Lower leg skin (tissue), 4 donors: ENCODE measurements at places on chromosomes 3 and 15.

GRCh38 chr3:127750226-127751031, 71.9 kb downstream of the MGLL start:
- DNase-seq: no peak

DNA sequence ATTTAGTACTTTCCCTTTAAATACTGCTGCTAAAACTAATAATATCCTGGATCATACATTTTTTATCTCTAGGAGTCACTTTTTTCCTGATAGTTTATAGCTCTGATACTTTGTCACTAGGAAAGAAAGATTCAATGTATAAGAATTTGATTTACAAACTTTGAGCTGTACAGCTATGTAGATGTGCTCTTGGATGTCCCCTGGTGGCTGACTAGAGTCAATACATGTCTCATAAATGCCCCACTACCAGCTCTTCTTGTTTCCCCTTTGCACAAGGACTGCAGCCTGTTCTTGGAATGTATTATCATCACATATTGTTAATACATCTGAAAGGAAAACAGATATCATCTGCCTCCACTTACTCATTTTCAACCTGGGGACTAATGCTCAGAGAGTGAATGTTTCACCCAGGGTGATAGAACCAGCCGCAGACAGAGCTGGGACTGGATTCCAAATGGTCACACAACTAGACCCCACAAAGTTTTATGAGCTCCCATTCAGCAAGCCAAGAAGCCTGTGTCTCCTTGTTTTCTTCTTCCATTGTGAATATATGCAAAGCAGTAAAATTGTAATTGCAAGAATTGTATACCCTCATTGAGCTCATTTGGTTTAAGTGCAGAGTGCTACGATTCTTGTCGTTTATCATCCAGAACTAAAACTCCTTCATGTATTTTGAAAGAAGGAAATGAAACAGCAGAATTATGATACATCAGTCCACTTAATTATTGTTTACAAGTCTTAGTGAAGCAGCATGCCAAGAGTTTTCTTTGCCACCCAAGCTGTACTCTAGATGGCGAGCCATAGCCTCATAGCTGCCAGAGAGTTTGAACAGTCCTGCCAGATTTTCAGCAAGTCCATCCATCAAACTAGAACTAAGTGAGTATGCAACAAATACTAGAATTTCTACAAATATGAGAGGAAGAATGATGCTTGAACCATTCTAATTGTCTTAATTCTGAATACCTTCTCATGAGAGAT, 261.6 kb upstream of the LMCD1 start:
- no peak for DNase-seq

GRCh38 chr3:176155012-176155411, 1042.3 kb downstream of the TBL1XR1 start:
- no peak for DNase-seq

DNA sequence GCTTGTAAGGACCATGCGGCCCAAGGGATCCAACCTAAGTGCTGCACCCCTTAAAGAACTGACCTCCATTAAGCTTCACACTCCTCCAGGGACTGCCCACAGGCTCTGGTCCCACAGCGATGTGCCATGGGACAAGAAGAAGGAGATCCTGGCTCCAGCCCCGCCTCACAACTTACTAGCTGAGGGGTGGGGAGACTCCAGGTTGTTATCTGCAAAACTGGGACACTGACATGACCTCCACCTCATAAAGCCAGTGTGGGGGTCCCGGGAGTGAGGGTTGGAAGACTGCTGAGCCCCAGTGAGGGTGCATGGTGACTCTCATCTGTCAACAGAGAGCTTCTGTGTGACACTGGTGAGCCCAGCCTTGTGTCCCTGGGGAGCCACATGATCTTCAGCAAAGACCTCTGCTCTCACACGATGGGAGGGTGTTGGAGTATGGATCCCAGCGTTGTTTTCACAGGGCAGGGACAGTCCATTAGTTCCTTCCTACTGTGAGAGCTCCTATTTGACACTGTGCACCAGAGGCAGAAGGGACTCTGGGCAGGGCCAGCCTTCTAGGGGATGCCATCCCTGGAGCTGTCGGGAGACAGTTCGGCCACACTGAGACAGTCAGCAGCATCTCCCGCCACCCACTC, 26.7 kb downstream of the EAF1 start:
- peak; percentile 73 for DNase-seq

- peak; percentile 68 for DNase-seq
Measured at GRCh38 chr3:11569156-11569741, 74.5 kb downstream of the VGLL4 start.

DNA sequence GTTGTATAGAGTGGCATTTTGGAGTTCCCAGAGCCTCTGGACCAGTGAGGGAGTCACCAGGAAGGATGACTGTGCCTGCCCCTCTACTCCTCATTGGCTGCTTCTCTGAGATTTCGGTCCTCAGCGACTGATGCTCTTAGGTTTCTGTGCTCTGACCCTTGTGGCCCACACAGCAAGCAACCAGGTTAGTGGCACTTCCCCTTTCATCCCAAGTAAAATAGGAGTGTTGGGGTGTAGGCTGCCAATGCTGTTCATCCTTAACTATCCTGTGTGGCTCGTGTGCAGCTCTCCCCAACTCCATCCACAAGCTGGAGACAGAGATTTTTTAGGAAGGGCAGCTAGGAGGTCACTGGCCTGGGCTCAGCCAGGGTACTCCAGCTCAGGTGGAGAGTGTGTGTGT, 21.3 kb downstream of the PRR23A start:
- DNase-seq: no peak

DNA sequence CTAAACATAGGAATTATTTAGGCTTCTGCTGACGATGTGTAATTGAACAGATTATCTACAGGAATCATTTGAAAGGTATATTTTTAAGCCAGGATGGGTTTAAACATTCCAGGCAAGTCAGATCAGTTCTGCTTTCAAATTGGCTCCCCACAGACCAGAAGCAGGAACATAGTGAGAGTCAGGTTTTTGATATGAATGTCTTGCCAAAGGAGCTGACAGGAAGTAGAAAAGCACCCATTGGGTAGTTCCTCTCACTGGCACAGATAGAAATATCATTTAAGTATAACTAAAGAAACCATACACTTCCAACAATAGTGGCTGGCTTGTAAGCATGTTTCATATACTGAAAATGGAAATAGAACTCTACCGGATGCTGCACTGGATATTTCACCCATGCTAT, 95.2 kb downstream of the CLDN1 start:
- DNase-seq: no peak

DNA sequence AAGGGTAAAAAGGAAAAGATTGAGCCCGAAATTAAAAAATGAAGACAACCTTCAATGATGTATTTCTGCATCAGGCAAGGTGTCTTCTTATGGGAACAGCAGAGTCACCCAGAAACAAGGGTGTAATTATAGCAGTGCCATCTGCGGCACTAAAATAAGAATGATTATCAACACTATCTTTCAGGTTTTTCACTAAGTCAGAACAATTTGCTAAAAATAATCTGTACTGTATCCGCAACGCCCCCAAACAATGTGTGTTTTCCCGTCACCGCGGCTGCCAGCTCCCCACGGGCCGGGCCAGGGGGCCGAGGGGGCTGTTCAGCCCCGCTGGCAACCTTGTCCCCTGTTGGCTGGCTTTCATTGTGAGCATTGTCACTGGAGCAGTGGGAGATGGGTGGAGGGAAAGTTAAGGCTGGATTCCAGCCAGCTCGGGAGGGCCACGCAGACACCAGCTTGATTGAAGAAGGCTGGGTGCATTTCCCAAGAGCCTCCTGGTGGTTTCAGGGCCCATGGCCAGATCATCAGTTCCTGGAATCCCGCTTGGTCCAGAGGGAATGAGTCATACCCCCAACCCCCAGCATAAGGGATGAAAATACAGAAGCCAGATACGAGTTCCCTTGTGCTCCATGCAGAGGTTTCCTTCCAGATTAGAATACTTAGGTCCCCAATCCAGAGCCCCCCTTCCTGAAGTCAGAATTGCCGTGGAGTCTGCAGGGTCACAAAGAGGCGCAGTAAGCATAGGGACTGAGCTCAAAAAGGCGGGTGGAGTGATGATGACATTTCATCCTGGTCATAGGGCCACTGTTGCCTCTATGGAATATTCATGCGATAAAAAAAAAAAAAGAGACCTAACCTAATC, 90.2 kb upstream of the KLF13 start:
- peak; percentile 73 for DNase-seq

- DNase-seq: peak; percentile 15
Measured at GRCh38 chr3:53668872-53669271, 174.5 kb downstream of the CACNA1D start.

DNA sequence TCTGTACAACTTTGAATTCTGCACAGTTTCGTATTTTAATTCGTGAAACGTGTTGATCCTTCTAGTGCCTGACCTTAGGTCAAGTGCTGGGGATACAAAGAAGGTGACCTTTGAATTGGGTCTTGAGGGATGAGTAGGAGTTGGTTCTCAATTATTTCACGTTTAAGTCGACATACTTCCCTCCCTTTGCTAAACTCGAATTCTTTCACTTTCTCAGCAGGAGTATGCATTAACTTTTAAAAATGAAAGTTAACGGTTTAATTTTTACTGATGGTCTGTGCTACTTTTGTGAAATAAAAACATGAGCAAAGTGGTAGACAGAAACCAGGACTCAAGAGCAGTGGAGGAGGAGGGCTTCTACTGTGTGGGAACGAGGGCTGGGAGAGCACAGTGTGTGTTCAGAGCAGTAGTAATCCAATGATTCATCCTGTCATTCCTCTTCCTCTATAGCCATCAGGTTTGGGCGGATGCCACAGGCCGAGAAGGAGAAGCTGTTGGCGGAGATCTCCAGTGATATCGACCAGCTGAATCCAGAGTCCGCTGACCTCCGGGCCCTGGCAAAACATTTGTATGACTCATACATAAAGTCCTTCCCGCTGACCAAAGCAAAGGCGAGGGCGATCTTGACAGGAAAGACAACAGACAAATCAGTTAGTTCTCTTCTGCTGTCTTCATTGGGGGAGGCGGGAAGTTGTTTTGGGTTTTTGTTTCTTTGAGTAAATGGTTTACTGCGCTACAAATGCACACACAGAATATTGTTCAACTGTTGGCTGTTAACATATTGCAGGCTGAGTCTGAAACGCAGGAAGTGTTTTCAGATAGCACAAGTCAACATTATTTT, 78.6 kb upstream of the TSEN2 start:
- DNase-seq: peak; percentile 80

GRCh38 chr3:69288161-69288895, 97.6 kb downstream of the FRMD4B start:
- no peak for DNase-seq

GRCh38 chr3:78130741-78131290, 1090.9 kb downstream of the ROBO2 start:
- no peak for DNase-seq

DNA sequence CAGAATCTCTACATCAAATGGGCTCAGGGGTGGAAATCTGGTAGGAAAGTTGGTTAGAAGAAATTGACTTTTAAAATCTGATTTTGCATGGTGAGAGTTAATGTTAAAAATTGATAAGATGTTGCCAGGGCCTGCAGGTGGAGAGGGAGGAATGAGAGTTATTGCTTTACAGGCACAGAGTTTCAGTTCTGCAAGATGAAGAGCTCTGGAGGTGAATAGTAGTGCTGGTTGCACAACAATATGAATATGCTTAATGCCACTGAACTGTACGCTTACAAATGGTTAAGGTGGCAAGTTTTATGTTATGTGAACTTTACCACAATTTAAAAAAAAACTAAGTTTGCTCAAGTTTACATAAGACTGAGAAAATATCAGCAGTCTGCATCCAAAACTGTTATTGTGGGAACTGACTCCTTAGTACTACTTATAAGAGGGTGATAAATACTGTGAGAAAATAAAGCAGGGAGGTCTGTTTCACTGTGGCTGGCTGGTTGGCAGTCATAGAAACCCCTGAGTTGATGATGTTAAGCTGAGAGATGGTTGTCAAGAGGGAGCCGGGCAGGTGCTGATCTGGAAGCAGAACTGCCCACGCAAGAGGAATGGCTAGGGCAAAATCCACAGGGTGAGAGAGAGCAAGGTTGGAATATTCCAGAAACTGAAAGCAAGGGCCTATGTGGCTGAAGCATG, 144.9 kb downstream of the EDEM1 start:
- DNase-seq: no peak

GRCh38 chr3:17752876-17753631, 10.6 kb upstream of the TBC1D5 start:
- DNase-seq: no peak

GRCh38 chr15:74209560-74209958, 7.0 kb upstream of the STRA6 start:
- DNase-seq: no peak

DNA sequence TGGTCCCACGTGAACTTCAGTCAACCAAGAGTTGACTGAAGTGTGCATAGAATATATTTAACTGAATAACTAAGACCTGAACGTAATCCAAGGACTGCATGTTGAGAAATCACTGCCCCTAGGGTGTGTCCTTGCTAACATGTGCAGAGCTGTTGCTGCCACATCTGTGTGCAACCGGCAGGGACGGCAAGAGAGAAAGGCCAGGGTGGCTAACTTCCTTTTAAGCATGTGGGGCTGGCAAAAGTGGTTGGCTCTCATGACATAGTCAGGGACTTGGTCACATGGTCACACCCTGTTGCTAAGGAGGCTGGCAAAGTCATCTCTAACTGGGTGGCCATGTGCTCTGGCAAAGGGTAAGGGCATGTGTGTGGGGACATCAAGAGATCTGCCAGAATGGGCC, 52.4 kb downstream of the GASK1A start:
- peak; percentile 31 for DNase-seq

DNA sequence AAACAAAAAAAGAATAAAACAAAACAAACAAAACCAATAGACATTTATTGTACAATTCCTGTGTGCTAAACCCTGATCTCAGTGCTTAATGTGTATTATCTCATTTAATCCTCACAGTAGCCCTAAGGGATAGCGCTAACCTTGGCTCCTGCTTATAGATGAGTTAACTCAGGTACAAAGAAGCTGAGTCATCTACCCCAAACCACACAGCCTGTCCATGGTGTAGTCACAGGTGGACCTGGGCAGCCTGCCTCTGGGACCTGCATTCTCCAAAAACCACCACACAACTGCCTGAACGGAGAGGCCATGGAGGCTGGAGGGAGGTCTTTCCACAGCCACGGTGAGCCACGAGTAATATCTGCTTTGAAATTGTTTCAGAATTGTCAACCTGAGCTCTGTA, 5.5 kb upstream of the CLN6 start:
- DNase-seq: peak; percentile 43

DNA sequence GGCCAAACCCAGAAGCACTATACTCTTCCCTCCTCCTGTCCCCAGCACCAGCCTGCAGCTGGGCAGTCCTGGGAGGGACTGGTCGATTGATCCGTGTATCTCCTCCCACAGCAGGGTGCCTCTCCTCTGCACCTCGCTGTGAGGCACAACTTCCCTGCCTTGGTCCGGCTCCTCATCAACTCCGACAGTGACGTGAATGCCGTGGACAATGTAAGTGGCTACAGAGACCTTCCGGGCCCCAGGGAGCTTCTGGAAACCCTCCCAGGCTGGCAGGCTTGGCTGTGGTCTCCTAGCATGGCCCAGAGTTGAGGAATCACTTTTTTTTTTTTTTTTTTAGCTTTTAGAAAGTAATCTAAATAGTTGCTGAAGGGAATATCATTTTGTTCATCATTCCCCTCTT, 30.7 kb downstream of the ANKDD1A start:
- peak; percentile 40 for DNase-seq

- DNase-seq: no peak
Measured at GRCh38 chr3:55718074-55718473, 231.0 kb upstream of the WNT5A start.

GRCh38 chr3:108089579-108089978, 1.3 kb downstream of the CD47 start:
- DNase-seq: no peak

GRCh38 chr3:56720849-56721248, 37.8 kb upstream of the TASOR start:
- DNase-seq: no peak
